ENCODE measurements at places on chromosomes 12 and 14.
A peak's percentile ranks its signal among the peaks of the same experiment; 100 is the strongest.

DNA sequence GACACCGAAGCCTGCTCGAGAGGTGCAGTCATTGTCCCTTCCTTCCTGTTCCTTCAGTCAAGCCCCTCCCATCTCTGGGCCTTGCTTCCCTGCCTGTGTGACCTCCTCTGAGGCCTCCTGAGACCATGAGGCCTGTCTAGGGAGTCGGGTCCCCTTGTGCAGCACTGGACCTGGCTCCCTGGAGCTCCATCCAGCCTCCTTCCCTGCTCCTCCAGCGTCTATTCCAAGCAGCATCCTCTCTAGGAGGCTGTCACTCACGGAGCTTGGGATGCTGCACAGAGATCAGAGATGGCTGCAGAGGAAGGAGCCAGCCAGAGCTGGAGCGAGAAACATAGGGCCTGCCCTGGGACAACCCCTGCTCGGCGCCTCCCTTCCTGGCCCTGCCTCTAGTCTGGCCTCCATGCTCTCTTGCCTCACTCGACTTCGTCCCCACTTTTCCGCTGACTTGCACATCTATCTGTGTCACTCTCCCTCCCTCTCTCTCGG, 142.7 kb downstream of the BCL11B start:
- DNase-seq: no peak

- DNase-seq: no peak
Observed at GRCh38 chr14:54322701-54323337, 74.0 kb upstream of the CDKN3 start.

DNA sequence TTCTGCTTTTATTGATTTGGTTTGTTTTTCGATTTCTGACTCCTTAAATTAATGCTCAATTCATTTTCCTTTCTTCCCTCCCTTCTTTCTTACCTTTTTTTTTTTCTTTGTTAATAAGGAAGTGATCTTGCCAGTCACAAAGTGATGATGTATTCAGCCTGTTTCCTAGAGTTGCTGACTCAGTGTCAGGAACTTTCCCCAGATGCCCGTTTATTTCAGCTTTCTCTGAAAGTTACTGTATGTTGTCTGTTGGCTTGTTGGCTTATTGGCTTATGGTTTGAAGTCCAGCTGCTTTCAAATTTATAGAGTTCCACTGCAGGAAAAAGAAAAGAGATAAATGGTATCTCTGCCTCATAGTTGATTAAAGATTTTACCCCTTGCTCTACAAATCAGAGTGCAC, 12.4 kb upstream of the SLC6A15 start:
- DNase-seq: no peak

DNA sequence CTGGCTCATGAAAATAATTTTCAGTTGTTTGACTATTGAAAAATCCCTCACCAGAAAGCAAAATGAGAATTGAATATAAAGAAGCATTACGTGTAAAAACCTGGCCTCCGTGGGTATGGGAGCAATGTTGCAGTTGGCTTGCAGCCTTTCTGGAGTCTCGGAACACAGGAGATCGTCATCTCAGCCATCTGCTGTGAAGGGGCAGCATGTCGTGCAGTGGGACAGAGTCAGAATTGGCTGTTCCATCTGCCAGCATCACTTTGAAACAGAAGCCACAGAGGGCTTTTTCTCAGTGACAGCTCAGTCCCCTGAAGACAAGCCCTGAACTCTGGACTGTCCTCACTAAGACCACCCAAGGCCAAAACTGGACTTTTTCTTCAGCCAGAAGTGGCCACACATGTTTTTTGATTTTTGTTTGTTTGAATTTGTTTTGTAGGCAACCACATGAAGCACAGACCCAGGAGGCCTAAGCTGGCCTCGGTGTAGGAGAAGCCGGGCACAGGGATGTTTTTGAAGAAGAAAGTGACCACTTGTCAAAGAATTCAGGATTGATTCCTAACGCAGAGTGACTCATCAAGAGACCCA, 170.8 kb upstream of the DYRK2 start:
- no peak for DNase-seq

DNA sequence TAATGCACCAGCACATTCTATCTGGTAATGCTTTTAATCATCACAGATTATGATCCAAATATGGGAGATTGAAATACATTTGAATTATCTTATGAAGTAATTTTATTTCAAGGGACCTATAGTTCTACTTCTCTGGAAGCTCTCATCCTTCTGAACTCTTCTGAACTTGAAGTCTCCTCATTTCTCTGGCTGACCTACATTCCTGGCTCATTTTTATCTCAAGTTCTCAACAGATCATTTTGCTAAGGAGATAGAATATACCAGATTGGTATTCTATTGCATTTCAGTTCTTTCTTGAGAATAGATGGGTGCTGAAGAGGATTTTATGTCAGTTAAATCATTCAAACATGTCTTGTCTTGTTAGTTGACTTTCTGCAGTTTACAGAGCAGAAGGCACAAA, 7.9 kb downstream of the HMGA2 start:
- no peak for DNase-seq

GRCh38 chr12:121536054-121536898, 44.5 kb downstream of the KDM2B start:
- no peak for DNase-seq

GRCh38 chr14:23562822-23563472, 4.6 kb downstream of the AP1G2 start:
- DNase-seq: peak; percentile 47
